ENCODE measurements at places on chromosomes 13 and 19. TPM values are rescaled to one million over a fixed set of nuclear protein-coding genes. Genes with fewer than 3 reads are reported as not detected.

The FFAR1 gene
- not detected for total RNA-seq

GRCh38 chr13:30898678-30899241, 7.3 kb upstream of the MEDAG start:
- DNase-seq: no peak

DNA sequence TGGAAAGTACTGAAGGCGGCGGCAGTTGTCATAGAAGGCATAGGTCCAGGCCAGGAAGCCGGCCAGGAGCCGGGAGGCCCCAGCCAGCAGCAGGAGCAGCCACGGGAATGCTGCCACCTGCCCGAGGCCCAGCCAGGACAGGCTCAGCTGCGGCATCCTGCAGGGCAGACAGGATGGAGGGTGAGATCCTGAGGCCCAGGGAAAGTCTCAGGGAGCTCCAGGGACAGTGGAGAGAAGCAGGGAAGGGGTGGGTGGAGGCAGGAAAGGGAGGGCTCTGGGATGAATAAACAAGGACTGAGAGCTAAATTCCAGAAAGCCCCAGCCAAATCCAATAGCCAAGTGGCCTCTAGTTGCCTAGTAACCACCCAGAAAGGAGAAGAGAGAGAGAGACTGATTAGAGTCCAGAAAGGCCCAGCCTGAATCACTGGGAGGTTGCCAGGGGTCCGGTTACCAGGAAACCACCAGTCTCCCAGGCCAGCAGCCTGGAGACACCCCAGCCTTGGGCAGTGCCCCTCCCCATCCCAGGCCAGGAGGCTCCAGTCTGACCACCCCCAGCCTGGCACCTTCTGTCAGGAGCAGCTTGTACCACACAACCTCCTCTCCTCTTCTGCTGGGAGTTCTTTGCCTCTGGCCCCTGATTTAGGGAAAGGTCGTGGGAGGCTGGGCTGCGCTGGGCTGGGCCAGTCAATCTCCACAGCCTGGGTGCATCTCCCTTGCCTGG, 7.5 kb upstream of the OR10H5 start:
- peak; percentile 81 for DNase-seq

DNA sequence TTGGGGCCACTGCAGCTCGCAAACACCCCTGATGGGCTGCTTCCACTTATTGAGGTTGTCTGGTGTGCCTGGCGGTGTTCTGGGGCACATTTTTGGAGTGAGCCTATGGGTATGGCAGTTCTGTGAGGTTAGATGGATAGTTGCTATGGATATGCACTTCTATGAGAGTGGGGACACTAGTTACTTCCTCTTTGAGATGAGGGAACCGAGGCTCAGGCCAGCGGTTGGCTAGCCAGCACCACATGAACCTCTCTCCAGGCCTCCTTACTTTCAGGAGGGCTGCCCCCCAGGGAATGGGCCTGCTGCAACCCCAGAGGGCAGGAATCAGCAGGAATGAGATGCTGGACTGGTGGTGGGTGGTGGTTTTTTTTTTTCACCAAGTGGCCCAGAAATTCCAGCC, 13.5 kb upstream of the PRR19 start:
- DNase-seq: no peak

DNA sequence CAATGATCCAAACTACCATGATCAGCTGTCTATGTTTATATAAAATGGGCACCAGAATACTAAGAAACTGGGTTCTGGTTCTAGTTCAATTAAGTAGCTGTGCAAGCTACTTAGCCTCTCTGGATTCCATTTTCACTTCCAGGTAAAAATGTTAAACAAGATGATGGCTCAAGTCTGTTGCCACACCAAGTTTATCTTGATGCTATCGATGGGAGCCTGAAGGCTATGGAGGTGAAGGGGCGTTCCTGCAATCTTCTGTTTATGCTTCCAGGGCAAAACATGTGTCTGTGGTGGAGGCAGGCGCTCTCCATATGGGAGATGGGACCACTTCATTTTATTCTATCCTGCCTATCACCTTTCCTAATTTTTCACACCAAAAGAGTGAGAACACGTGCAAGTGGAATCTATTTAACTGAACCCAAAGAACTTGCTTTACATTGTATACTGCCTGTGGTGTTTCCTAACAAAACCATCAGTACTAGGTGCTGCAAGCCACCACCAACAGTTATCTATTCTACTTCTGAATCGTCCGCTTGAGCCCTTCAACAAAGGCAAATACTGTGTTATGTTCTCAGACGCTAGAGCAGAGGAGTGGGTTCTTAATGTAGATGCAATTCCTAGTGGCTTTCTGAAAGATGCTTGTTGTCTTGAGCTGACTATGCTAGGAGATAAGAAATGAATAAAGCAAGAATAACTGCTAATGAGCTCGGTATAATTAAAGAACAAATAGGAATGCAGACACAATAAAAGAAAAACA, 70.9 kb downstream of the DOCK9 start:
- DNase-seq: no peak

Measured in cardiac septum (tissue), 1 donor.